ENCODE measurements at places on chromosomes 7 and 10. TPM values are rescaled to one million over a fixed set of nuclear protein-coding genes. Genes with fewer than 3 reads are reported as not detected.

- DNase-seq: no peak
Measured at GRCh38 chr7:82049442-82049841, 279.6 kb upstream of the HGF start.

- DNase-seq: no peak
Measured at GRCh38 chr10:99296605-99297004, 32.6 kb upstream of the CNNM1 start.

- no peak for DNase-seq
Measured at GRCh38 chr7:146960773-146961391, 844.3 kb downstream of the CNTNAP2 start.

DNA sequence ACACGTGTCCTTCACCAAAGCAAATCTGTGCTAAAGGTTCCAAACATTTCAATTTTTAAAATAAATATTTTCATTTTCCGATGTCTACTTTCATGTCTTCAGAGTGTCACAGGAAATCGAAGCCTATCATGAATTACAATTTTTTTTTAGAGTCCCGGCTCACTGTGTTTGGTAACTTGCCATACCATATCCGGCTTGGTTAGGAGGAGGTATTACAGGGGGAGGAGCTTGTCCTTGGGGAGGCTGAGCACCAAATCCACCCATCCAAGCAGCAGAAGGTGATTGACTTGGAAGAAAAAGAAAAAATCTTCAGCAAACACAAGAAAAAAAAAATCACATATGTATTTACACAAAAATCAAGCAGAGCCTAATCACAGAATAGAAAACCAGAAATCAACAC lies 21.3 kb downstream of the TIAL1 start:
- DNase-seq: no peak

The COG5 gene
- total RNA-seq: 50.2 TPM

Measured in posterior vena cava (tissue), 2 donors.